ENCODE measurements at places on chromosomes 5 and 9.

- DNase-seq = no peak
Observed at GRCh38 chr5:115941051-115941675, 21.1 kb upstream of the LVRN start.

GRCh38 chr9:23823986-23824829 is 1.8 kb downstream of the ELAVL2 start:
- no peak for DNase-seq

GRCh38 chr5:174693697-174694385 is 30.5 kb upstream of the MSX2 start:
- DNase-seq = no peak

DNA sequence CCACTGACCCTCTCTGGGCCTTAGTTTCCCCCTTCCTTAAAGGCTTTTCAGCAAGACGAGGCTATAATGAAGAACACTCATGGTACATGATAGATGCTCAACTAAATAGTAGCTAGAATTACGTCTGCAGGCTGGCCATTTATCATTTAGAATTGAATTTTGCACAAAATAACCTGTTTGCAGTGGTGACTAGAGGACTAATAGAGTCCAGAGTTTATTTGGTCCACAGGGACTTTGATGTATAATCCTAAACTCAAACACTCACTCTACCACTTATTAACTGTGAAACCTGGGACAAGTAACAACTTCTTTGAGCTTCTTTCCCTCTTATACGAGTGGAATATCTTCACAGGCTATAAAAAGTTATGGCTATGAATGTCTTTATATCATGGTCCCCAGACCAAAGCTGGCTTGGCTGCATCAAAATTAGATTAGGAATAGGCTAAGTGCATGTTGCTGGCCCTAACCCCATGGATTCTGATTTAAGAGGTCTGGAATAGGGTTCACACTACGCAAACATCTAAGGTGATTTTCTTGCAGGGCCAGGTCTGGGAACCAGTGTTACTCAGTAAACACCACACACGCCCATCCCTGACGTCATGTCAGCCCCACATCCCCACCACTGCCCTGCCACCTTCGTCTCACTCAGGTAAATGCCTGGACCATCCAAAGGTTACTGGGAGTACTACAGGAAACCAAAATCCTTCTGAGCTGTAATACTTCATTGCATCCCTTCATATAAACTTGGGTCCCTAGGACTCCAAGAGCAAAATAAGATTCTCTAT is 150.6 kb downstream of the FRMD3 start:
- no peak for DNase-seq

- no peak for DNase-seq
Observed at GRCh38 chr5:67363963-67364362, 167.4 kb upstream of the CD180 start.

DNA sequence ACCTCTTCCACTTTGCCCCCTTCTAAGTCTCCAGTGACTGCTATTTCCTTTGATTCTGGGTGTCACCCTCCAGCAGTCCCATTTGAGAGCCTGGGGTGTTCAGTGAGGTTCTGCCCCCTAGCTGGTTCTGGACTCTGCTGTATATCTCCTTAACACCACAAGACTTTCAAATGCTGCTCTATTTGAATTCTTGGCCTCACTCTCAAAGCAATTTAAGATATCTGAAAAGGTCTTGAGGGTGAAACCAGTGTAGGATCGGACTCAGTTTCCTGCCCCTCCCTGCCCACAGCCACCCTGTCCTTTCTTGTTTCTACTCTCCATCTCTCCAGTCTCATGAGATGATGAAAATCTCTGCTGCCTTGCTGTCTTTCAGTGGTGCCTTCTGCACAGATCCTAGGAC is 280.9 kb downstream of the TENT4A start:
- no peak for DNase-seq

DNA sequence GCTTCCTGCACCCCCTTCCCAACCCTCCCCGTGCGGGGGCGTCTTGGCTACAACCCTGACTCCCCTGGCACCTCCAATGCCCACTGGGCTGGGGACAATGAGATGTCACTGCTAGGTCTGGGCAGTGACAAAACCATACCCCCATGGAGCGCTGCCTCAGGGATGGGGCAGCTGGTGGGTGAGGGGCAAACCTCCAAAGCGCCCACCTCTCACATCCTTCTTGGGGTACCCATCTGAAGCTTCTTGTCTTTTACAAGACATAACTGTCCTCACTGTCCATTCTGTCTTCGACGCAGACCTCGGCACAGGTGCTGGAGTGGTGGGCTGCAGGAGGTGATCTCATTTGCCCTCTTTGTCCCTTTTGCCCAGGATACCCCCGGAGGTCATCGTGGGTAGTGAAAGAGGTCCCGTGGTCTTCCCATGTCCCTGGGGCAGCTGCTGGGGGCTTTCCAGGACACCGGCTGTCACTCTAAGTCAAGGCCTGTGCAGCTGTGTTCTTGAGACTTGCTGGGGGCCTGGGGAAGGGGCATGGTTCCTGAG is 27.8 kb upstream of the CSF1R start:
- no peak for DNase-seq

GRCh38 chr5:152051499-152052454 is 127.1 kb upstream of the GLRA1 start:
- no peak for DNase-seq

DNA sequence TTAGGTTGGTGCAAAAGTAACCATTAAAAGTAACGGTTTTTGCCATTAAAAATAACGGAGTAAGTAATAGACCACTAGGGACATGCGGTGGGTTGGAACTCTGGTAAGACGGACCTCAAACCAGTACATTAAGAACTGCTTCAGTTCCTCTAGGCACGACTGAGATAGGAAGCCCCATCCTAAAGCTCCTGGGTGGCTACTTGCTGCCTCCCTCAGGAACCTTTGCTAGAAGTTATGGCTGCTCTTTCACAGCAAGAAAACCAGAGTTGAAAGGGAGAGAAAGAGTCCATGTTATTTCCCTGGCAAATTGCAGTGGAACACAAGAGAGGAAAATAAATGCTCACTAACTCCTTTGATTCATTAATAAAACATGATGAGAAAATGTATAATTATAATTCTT is 47.6 kb downstream of the MCTP1 start:
- no peak for DNase-seq

DNA sequence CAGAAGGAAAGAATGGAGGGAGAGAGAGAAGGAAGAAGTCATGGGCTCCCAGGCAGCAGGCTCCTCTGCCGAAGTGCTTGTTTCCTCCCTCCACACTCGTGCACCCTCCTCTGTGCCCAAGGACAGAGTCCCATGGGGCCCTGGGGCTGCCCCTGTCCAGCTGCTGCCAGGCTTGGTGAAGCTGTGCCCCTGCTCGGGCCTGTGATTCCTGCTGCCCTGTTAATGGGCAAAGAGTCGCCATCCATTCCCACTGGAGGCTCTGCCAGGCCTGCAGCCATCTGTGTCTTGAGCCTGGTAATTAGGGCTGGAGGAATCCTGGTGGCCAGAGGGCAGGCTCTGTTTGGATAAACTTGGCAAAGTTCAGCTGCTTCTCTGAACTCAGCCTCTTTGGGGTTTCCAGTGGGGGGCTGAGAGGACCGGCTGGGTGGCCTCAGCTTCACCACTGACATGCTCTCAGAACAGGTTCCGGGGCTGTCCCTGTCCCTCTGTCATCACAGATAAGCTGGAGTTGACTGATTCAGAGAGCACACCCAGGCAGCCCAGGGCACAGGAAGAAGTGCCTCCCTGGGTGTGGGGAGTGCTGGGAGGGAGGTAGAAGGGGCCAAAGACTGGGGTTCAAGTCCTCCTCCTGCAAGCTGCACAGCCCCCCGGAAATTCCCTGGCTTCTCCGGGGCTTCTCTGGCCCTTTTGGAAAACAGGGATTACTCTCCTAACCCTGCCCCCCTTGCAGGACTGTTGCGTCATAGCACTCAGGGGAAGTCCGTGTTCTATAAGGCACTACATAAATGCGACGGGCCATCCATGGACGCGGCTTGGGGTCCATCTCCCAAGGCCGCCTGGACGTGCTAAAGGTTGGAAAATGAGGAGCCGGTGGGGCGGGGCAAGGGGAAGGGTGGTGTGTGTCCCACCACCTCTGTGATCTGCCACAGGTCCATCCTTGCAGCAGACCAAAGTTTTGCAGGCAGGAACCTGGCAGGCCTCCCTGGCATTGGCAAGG is 154.8 kb downstream of the PAX5 start:
- no peak for DNase-seq

GRCh38 chr9:97808415-97808814 is 44.6 kb upstream of the FOXE1 start:
- no peak for DNase-seq

DNA sequence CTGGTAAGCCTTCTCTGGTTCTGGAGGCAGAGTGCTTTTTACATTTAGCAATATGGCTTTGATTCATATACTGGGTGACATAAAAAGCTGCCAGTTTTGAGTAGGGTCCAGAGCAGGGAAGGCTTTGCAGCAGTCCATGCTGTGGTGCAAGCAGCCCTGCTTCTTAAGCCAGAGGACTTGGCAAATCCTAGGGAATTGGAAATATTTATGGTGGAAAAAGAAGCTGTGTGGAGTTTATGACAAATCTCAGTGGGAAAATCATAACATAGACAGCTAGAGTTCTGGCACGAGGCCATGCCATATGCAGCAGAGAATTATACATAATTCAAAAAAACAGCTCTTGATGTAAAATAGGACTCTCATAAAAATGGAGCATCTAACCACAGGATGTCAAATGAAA is 536.4 kb downstream of the RASEF start:
- no peak for DNase-seq

DNA sequence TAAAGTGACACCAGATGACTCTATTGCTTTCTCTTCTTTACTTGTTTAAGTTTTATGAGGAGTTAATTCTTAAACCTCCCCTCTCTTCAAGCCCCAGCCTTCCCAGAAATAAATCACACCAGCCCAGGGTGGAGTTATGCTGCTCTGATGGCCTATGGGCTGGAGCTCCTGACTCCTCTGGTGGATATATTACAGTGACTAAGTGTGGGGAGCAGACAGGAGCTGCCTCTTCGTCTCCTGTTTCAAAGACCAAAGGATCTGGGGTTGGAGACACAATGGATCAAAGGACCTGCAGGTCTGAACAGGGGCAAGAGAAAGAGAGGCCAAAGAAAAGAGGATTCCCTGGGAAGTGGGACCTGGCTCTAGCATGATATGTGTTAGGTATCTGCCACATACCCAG is 312.0 kb upstream of the MSX2 start:
- DNase-seq = no peak

DNA sequence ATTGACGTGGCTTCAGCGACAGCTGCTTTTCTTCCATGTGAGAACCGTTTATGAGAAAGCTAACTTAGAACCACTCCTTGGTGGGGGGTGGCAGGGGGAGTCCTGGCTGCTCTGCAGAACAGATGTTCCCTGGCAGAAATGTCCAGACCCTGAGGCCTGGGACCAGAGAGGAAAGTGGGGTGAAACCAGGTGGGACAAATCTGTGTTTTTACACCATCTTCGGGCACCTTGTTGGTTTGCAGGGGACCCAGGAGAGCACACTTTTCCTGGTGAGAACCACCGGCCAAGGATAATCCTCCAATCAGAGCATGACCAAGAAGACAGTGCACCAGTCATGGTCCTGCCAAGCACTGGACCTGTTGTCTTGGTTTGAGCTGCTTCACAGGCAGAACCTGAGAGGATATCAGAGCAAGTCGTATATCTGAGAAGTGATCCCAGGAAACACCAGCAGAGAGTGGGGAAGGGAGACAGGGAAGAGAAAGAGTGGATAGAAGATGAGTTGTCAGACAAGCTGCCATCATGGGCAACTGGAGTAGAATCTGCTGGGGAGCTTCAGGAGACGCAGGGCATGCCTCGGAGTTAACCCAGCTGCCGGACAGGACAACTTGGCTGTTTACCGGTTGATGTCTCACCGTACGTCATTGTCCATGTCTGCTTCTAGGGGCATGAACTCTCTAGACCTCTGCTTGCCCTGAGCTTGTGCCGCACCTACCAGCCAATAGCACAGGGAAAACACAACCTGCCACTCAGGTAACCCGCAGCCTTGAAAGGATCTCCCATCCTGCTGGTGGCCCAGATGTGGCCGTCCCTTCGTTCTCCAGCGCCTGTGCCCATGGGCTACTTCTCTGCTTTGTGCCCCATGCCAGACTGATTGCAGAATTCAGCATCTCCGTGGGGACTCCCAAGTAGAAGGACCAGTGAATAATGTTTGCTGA is 178.4 kb upstream of the MVB12B start:
- no peak for DNase-seq

- DNase-seq = no peak
Observed at GRCh38 chr5:10466446-10467073, 24.9 kb downstream of the ROPN1L start.

DNA sequence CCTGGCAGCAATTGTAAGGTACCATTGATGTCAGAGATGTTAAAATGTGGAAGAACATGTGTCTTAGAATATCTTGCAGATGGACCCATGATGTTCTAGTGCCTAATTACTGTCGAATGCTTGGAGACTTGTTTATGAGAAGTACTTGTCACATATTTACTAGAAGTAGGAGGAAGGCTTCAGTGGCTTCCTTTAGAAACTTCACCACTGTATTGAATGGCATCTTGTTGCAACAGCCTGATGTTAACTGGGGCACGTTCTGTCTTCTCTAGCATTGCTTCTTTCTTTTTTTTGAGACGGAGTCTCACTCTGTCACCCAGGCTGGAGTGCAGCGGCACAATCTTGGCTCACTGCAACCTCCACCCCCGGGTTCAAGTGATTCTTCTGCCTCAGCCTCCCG is 16.5 kb downstream of the UGCG start:
- no peak for DNase-seq

DNA sequence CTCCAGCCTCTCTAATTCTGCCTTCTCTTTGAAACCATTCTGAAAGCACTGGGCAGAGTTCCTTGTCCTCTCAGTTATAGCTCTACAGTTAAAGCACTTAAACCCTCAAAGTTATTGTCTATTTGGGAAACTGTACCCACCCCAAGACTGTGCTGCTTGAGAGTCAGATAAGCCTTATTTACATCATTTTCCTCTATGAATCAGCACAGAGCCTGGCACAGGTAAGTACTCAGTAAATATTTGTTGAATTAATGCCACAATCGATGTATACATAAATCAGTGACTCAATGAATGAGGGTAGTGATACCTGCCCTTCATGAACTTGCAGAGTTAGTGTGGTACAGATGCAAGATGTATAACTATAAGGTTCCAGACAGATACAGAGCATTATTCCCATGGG is 549.4 kb upstream of the KLF4 start:
- no peak for DNase-seq

- DNase-seq = no peak
Observed at GRCh38 chr5:152151940-152152339, 227.3 kb upstream of the GLRA1 start.

GRCh38 chr5:67983251-67984110 is 232.1 kb upstream of the PIK3R1 start:
- no peak for DNase-seq

DNA sequence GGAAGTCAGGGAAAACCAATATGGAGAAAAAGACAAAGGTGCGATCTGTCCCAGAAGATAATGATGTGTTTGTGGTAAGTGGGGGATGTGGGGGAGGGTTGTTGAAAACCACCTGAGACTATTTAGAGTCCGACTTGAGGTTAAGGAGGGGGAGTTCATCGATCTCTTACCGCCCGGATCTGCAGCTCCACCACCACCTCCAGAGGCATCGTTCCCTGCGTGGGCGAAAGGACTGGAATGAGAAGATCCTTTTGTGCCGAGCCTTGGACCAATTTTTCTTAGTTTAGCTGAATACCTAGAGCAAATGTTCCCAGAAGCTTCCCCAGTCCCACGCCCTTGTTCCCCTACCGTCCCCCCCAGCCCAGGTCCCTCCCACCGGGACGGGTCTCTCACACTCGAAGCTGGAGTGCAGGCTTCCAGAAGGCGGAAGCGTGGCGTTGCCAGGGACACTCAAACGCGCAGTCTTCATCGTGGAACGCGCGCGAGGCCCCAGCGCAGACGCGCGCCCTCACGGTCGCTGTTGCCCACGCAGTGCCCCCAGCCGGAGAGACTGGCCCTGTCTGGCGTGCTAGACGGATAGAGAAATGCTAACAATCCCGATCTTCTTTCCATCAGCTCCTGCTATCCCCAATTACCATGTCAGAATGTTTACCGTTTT is at the start of gene SPATA6L:
Gene SPATA6L (minus strand): TSS at position 439 of the 658 bp plus-strand sequence. CDS start 230 bp downstream, at position 209.
- DNase-seq = peak; percentile 53
